Right ventricle myocardium inferior (tissue), 1 donor: ENCODE measurements at places on chromosomes 7 and 10.

DNA sequence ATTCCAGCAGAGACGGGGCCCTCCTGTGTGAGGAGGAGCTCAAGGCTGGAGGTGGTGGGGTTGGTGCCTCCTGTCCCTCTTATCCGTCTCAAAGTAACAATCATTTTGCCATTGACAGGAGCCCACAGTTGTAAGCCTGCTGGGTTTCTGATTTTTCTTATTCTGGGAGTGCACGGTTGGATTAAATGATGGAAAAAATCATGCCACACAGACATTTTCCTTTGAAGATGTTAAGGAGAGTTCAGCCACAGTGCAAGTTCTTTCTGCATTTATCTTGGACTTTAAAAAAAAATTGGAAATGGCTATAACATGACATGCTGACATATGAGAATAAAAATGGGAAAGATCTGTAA lies 8.4 kb upstream of the LYZL1 start:
- no peak for DNase-seq

GRCh38 chr7:100446040-100446439 lies 9.7 kb upstream of the PPP1R35 start:
- DNase-seq: no peak

GRCh38 chr10:85400981-85401695 lies 965.5 kb downstream of the GRID1 start:
- DNase-seq: no peak

GRCh38 chr7:159065852-159066480 lies 78.7 kb downstream of the VIPR2 start:
- DNase-seq: no peak

GRCh38 chr10:124710266-124710881 lies 33.8 kb downstream of the FAM53B start:
- DNase-seq: peak; percentile 48

- DNase-seq: no peak
Observed at GRCh38 chr7:78529392-78529791, 730.8 kb downstream of the PHTF2 start.

- DNase-seq: peak; percentile 88
Observed at GRCh38 chr7:73623798-73624668, at the start of gene MLXIPL. MLXIPL (minus strand) TSS chr7:73624522; CDS start chr7:73624492, 30 bp downstream.
